GDM1 (cell line): ENCODE measurements at places on chromosomes 2 and 18.

- no peak for DNase-seq
Measured at GRCh38 chr2:226622484-226622883, 177.1 kb downstream of the IRS1 start.

DNA sequence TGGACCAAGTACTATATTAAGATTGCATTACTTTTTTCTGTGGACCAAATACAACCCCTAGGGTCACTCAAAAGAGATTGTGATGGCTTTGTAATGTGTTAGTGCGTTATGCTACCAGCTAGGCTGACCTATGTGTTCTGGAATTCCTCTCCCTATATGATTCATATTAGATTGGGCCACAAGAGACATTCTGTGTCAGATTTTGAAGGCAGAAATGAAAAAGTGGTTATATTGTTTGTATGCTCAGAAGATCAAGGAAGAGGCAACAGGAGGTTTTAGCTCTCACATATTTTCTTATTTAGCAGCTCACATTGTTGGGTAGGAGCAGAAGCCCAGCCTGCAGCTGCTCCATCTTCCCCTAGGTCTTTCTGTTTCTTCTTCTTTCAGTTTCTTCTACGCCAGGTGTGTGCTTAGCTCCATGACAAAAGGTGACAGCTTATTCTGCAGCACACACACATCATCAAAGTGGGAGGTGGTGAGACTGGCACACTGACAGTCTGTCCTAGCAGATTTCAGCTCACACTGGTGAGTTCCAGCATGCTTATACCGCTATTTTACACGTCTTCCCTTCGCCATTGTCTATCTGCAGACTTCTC lies 156.8 kb upstream of the UBE2E3 start:
- no peak for DNase-seq

DNA sequence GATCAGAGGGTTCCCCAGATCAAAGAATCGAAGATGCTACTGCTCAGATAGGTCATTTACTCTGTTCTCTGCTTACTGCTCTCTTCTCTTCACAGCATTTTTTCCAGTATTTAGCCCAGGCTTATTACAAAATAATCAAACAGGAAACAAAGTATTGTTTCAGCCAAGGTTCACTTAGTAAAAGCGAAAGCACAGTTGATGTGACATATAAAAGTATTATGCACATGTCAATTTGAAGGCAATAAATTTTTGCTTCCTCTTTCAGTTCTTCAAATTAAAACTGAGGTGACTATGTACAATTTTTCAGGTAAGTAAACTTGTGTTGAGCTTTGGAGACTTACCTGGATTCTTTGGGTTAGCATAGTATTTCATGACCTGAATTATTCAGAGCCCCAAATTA lies 262.8 kb upstream of the CHST9 start:
- DNase-seq = no peak

DNA sequence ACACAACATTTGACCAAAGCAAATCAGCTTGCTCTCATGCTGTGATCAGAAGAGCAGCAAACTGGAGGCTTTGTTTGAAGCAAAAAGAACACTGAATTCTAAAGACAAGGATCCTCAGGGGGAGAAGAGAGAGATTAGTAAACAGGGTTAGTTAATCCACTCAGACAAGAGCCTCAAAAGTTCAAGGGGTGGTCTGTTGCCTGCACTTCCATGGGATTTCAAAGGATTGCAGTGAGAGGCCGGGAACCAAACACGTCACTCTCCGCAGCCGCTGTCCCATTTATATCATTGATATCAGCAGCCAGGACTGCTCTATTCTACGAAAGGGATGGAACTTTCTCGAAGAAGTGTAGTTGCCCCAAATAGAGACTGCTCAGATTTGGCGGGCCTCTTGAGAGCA lies 97.8 kb upstream of the SP3 start:
- no peak for DNase-seq

GRCh38 chr2:39724828-39725144 lies 54.3 kb downstream of the THUMPD2 start:
- DNase-seq = no peak

DNA sequence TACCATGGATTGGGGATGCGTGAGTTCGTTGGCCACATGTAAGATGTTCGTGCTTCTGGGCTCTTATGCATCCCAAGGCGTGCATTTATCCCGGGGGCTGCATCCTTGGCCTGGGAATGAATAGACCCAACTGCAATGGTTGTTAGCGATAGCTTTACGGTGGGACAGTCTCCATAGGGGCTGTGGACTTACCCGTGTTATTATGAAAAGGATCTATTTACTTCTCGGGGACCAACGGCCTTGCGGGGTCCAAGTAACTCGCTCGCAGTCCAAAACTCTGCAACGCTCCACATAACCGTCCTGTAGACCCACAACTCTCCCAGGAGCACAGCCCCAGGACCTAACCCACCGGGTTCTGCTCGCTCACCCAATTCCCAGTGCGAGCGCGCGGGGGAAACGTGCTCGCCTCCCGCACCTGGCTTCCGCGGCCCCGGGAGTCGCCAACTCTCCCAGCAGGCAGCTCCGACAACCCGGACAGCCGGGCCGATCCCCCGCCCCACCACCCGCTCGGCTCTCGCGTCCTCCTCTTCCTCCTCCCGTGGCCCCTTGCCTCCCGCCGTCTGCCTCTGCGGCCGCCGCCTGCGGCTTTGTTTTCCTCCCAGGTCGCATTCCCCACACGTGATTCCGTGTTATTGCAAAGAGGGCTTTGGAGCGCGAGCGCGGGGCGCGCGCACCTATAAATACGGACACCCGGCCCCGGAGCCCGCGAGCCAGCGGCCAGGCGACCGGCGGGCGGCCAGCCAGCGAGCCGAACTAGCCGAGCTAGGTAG lies at the start of gene CABLES1:
TSS of gene CABLES1 (plus strand) at position 706 of the 770 bp plus-strand sequence. CDS start 278 bp downstream, outside the sequence.
- peak; percentile 38 for DNase-seq
